ENCODE measurements at places on chromosomes 13 and 19. TPM values are rescaled to one million over a fixed set of nuclear protein-coding genes. Genes with fewer than 3 reads are reported as not detected.

PRRG2 gene
- total RNA-seq: 0.25 TPM

LRFN3 gene
- 8.4 TPM for total RNA-seq

PDE4A gene
- 5.2 TPM for total RNA-seq

LGALS14 gene
- total RNA-seq: not detected

TTYH1 gene
- 79.7 TPM for total RNA-seq

GARIN5A gene
- total RNA-seq: 0.98 TPM

PNMA8A gene
- total RNA-seq: 69.3 TPM

CGB3 gene
- total RNA-seq: not detected

FFAR2 gene
- total RNA-seq: not detected

VSTM1 gene
- total RNA-seq: not detected

C19orf18 gene
- total RNA-seq: 0.25 TPM

PLK5 gene
- total RNA-seq: 0.74 TPM

CYP2S1 gene
- under 0.01 TPM for total RNA-seq

UBAC2 gene
- total RNA-seq: 34.2 TPM

PCDH20 gene
- total RNA-seq: 7.6 TPM

ANKLE1 gene
- 0.74 TPM for total RNA-seq

SHISA2 gene
- total RNA-seq: 10.1 TPM

KCNN4 gene
- 0.49 TPM for total RNA-seq

KLK12 gene
- not detected for total RNA-seq

FUT6 gene
- not detected for total RNA-seq

CEACAM4 gene
- not detected for total RNA-seq

MCOLN1 gene
- 5.2 TPM for total RNA-seq

CCDC9 gene
- 2.2 TPM for total RNA-seq

FOSB gene
- total RNA-seq: 0.49 TPM

TMEM272 gene
- 1.5 TPM for total RNA-seq

KLF5 gene
- 1.7 TPM for total RNA-seq

TNFAIP8L1 gene
- total RNA-seq: 4.7 TPM

RUBCNL gene
- 2.7 TPM for total RNA-seq

MEIOSIN gene
- total RNA-seq: not detected

ZNF100 gene
- 13.8 TPM for total RNA-seq

CCDC70 gene
- not detected for total RNA-seq

Measured in temporal lobe (tissue), 4 donors.